OCI-M1 (cell line): ENCODE measurements at places on chromosomes 6 and 20.

GRCh38 chr6:74899416-74899815 is 306.4 kb downstream of the COL12A1 start:
- DNase-seq = peak; percentile 51

DNA sequence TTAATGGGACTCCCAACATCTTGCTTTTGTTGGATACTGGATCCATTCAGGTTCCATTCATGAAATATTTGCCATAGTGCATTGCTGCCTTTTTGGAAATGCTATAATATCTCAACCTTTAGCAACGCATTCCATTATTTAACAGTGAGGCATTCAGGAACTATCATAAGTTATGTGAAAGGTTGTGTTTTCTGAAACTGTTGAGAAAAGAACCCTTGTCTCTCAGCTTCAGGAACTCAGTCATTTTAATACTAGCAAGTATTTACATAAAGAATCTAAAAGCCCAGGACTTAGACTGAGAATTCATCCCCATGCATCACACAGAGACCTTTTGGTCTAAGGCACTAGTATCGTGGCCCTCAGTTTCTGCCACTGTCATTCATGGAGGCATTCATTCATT is 24.9 kb upstream of the SASH1 start:
- no peak for DNase-seq

DNA sequence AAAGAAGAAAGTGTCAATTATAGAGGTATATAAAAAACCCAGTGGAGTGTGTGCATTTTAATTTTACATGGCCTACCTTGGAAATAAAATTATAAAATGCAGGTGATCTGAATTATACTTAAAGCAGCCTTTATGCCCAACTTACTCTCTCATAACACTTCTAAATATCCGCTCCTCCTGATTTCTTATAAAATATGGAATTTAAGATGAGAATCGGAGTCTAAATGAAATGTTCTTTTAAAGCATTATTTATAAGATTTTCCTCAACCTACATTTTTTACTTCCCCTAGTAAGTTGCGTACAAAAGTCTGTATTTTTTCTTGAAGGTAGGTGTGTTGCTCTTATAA is 3.5 kb downstream of the CITED2 start:
- no peak for DNase-seq

DNA sequence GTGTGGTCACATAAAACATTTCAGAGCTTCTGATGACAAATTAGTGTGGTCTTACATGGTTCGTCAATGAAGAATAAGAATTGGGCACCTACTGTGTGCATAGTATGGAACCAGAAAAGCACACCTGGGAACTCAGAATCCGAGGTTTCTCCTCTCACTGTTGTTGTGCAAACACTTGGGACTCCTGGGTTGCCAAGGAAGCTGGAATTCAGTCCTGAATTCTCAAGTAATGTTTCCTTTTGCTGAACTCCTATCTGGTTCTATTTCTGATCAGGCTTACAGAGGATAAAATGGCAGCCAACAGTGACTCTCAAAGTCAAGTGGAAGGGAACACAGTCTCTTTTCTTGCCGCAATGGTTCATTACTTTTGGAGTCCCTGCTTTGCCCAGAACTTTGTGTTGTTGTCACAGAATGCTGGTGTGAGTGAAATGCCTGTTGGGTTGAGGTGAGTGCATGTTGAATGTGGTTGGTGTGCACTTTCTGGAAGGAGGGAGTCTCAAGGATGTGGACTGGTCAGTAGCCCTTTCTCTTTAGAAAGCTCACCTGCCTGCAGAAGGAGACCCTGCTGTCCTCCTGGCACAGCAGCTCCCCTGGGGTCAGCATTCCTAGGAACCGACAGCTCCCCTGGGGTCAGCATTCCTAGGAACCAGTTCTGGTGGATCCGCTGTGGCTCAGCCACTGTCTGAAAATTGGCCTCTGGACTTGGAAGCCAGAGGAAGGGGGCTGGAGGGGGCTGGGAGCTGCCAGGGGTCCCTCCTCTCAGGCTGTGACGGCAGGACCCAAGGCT is 1.4 kb downstream of the UNC93A start:
- no peak for DNase-seq

DNA sequence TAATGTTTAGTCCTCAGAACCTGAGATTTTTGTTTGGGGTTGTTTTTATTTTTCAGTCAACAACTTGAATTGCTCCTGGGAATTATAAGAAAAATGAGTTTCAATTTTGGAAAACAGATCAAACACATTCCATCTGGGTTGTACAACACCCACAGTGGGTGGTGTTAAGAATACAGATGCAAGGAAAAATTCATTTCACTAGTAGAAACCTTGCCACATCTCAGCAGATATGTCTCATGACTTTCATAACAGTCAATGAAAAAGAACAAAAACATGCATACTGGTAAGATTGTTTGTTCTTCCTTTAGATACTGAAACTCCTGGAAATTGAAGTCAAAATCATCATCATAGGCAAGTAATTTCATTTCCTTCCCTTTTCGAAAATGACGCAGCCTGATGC is 78.9 kb downstream of the MOXD1 start:
- no peak for DNase-seq

DNA sequence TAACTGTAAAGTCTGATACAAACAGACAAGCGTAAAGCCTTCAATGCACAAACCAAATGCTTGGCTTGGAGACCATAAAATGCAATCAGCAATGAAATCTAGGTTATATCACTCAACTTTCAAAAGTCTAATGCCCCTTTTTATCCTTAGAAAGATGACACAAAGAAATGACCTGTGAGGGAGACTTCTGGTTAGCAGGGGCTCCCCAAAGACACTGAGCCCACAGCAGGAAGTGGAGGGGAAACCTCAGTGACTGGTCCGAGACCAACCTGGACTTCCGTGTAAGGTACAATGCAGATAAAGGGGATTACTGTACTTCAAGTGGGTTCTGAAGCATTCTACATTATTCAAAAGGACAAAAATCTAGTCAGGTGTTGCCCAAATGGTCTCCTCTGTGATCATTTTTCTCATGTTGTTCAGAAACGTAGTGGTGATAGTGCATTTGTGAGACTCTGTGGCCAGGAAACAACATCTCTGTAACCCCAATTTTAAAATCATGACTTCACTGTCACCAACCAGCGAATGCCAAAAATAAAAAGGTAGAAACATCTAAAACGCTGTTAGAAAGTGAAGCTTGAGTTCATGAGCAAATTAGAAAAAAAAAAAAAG is 88.2 kb downstream of the HIVEP2 start:
- no peak for DNase-seq

DNA sequence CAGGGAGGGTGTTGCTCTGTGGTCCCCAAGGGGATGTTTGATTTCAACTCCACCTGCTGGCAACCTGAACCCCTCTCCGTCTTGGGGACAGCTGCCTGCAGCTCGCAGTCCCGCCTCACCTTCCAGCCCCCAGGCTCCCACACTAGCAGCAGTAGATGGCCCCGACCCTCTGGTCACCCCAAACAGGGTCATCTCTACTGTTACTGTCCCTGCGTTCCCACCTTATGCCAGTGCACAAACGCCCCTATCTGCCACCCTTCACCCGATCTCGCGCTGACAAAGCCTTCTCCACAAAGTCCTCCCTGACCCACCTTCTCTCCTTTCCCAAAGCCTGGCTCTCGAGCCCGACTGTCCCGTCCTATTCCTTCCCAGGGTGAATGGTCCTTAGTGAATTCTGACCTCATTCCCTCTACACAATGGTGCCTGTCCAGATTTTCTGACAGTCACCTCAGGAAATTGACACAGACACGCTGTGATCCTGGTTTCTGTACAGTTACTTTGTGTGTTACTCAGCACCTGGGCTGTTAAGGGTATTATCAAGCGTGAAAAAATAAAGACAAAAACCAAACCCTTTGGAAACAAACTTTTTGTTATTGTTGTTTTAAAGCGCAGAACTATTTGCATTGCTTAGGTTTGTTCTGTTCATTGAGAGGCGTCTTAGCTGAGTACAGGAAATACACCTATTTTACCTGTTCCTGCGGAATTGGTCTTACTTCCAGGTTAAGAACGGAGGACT is 728 bp downstream of the FUT9 start:
- no peak for DNase-seq

GRCh38 chr20:17460119-17460518 is 71.1 kb downstream of the BFSP1 start:
- peak; percentile 41 for DNase-seq
